ENCODE measurements at places on chromosomes 4 and X. TPM values are rescaled to one million over a fixed set of nuclear protein-coding genes. Genes with fewer than 3 reads are reported as not detected.

- no peak for DNase-seq
Measured at GRCh38 chr4:101938836-101939235, 148.3 kb downstream of the BANK1 start.

Gene TRIML2
- total RNA-seq: 0.68 TPM

DNA sequence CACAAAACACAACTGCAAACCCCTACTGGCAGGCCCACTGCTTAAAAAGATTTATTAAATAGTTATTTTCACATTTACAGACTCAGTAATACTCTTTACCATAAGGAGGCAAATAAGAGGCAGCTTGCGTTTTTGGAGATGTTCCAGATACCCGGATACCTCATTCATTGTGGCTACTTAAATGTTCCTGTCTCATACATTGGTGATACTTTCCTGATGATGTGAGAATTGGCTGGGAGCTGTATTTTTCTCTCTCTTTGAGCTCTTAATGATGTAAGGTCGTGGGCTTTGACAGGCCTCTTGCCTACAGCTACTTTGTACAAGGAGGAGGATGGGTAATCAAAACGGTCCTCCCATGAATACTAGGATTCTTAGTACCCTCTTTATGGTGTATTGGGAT is 101.5 kb downstream of the AKAP4 start:
- DNase-seq: no peak

- no peak for DNase-seq
Measured at GRCh38 chr4:37719021-37719420, 32.8 kb upstream of the RELL1 start.

- no peak for DNase-seq
Measured at GRCh38 chr4:62133977-62134376, 933.9 kb downstream of the ADGRL3 start.

- no peak for DNase-seq
Measured at GRCh38 chrX:97705936-97706335, 822.2 kb downstream of the RPA4 start.

Gene PKD2
- total RNA-seq: 30.4 TPM

Gene NAA11
- total RNA-seq: not detected

Gene EVC2
- total RNA-seq: 14.7 TPM

DNA sequence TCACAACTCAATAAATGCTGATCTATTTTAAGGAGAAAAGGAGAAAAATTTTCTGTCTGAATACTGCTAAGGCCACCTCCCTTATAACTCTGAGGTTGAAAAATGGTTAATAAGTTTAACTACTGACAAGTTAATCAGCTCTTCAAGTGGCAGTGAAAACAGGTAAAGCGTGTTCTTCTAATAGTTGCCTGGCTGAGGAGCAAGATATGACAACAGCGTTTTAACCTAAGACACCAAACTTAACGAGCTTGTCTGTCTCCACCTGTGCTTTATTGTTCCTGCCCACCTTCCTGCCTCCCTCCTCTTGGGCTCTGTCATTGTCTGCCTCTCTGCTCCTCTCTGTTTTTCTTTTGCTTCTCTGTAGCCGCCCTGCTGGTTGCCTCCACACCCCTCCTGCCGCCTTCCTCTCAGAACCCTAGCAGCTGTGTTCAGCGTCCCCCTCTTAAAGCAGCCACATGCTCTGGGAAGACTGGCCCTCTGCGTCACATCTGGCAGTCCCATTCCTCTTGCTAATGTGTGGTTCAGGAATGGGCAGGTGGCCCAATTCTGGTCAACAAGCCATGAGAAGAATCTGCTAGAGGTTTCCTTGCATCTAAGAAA is 4.3 kb upstream of the TSPAN5 start:
- DNase-seq: no peak

Gene DGAT2L6
- total RNA-seq: not detected

DNA sequence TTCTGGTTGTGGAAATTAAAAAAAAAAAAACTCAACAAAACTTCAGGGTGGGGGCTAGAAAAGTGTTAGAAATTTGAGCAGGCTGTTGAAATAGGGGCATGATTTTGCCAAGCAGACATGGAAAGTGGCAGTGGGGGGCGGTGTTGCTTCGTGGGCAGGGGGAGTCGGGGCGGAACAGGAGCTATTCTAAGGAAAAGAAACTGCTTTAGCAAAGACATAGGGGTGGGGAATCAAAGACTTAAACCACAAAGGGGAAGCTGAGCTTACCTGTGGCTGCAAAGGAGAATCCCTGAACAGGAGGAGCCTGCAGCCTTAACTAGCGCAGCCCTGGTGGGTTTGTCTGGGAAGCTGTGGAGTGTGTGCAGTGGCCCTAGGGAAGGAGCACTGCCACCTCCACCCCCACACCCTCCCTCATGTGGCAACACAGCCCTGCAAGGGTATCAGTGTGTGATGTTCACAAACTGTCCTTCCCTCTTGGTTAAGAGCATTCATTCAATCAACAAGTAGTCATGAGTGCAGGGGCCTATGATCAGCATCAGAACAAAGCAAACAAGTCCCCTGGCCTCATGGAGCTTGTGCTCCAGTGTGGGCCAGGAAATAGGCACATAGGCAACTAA is 20.5 kb downstream of the SEL1L3 start:
- no peak for DNase-seq

- no peak for DNase-seq
Measured at GRCh38 chr4:169282429-169283113, 11.8 kb upstream of the SH3RF1 start.

Gene GLRA3
- total RNA-seq: not detected

DNA sequence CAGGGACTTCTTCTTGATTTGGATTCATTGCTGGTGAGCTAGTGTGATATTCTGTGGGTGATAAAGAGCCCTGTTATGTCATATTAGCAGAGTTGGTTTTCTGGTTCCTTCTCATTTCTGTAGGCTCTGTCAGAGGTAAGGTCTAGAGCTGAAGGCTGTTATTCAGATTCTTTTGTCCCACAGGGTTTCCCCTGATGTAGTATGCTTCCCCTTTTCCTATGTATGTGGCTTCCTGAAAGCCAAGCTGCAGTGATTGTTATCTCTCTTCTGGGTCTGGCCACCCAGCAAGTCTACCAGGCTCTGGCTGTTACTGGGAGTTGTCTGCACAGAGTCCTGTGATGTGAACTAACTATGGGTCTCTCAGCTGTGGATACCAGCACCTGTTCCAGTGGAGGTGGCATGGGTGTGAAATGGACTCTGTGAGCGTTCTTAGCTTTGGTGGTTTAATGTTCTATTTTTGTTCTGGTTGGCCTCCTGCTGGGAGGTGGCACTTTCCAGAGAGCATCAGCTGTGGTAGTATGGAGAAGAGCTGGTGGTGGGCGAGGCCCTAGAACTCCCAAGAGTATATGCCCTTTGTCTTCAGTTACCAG is 373.7 kb downstream of the AR start:
- no peak for DNase-seq

Gene HSD17B10
- total RNA-seq: 97.4 TPM

DNA sequence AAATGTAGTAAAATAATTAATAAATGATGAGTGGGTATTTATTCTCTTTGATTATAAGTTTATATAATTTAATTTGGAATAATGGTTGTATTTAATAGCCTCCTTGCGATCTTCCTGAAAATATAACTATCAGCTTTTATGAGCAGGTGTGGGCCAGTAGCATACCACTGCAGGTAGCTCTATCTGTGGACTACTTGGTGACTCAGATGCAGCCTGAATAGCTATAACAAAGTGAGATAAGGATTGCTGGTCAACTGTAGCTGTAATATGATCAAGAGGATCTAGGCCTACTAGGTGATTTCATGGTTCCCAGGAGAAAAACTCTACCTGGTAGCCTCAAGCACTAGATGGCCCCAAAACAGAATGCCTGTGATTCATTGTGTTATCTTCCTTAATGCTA is 47.1 kb upstream of the BMP15 start:
- no peak for DNase-seq

Gene DDIT4L
- total RNA-seq: 0.68 TPM

Gene CENPI
- 1.8 TPM for total RNA-seq

DNA sequence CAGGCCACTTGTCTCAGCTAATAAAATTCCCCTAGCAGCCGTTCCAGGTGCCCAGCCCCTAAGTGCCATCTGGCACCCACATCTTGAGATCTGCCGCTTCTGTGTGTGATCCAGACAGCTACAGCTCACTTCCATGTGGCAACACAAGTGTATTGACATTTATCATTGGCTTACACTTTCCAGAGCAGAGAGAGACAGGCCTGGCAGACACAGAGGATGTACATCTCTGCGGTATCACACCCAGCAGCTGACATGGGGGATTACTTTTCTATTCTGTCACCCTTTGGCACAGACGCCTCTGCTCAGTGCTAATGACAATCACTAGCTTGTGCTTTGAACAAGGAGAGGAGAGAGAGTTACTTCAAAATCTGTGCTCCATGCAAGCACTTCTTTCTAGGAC is 195.9 kb downstream of the KDR start:
- DNase-seq: no peak

DNA sequence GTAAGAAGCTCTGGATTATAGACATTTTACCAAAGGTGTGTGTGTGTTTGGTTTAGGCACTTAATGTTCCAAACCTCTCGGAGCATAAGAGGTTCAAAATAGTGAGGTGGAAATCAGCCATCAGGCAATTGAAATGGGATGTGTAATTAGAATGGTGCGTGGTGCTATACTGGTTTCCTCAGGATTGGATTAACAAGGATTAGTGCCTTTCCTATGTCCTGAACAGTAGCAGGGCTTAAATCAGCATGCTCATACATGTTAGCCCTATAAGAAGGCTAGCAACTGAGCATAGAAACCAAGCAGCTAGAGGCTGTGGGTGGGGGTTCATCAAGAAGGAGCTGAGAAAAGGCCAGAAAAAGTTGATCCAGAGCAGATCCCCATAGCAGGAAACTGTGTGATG is 256.8 kb upstream of the CXXC4 start:
- no peak for DNase-seq

- DNase-seq: no peak
Measured at GRCh38 chrX:43688586-43688985, 32.5 kb downstream of the MAOA start.

Gene AFM
- total RNA-seq: not detected

GRCh38 chr4:54032558-54033135 is 31.8 kb downstream of the CHIC2 start:
- no peak for DNase-seq

DNA sequence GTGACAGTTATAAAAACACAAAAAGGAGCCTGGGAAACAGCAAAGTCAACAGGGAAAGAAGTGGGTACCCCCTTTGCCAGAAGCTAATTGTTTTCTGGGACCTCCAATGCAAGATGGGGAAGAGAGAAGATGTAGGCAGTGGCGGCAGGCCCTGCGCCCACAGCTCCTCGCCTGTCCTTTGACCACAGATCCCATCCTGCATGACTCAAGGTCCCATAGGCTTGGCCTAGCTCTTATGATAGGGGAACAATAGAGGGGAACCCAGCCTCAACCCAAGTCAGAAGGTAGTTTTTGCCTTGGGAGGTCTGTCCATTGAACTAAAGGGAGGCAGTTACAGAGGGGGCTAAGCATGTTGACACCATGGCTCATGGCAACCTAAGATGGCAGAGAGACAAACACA is 14.2 kb downstream of the ZMYM3 start:
- DNase-seq: no peak

DNA sequence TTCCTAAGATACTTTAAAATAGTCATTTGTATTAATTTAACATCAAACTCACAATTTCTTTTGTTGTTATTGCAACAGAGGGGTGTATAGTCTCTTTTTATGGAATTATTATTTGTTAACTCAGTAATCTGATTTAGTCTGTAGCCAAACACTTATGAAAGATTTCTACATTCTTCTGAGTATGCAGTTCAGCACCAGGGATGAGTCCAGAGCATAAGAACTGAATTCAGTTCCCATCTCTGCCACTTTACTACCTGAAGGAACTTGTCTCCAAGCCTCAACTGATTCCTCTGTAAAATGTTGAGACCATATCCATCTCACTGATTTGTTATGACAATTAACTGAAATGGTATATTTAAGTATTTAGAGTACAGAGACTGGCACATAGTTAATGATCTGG is 45.5 kb downstream of the METTL14 start:
- DNase-seq: no peak

DNA sequence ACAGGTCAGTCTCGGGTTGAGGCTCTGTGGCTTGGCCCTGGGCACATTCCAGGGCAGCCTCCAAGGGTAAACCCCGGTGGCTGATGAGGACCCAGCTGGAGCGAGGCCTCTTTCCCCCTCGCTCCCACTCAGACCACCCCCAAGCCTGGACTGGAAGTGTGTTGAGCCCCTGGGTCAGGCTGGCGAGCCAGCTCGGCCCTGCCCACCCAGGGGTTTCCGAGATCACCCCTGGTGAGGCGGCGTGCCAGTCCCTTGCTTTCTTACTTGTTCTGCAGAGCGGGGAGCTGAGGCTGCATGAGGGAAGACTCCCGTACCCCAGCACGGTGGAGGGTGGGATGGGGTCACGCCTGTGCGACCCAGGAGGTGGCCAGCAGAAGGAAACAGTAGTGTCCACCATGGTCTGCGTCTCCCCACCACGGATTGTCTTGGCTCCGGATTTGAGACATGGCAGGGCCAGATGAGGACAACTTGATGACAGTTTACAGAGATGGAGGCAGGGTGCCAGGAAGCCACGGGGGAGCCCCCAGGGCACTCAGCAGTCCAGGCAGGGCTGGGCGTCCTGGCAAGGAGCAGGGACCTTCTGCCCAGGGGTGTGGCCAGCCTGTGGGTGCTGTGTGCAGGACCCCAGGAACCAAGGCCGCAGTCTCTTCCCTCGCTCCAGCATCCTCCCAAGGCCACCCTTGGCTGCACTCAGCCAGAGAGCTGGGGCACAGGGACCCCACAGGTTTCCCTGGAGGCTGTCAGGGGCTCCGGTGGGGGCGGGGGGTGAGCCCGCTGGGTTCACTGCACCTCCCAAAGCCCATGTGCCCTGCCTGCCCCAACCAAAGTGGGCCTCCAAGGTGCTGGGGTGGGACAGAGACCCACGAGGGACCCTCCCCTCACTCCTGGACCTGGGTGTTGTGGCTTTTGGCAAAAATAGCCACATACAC is 6.6 kb upstream of the FGFRL1 start:
- DNase-seq: no peak

GRCh38 chr4:1684506-1685234 is 557 bp upstream of the FAM53A start:
- no peak for DNase-seq

- peak; percentile 25 for DNase-seq
Measured at GRCh38 chrX:134990801-134991481, at the start of gene SMIM10. TSS of gene SMIM10 (plus strand) at chrX:134990991. CDS start at chrX:134991096, 105 bp downstream.

GRCh38 chrX:123298026-123298425 is 113.9 kb downstream of the GRIA3 start:
- DNase-seq: no peak

GRCh38 chr4:70712604-70713452 is 8.9 kb upstream of the RUFY3 start:
- DNase-seq: no peak

GRCh38 chrX:17923546-17923945 is 62.4 kb upstream of the RAI2 start:
- DNase-seq: no peak

GRCh38 chr4:186771624-186772023 is 48.0 kb upstream of the FAT1 start:
- DNase-seq: no peak

- DNase-seq: no peak
Measured at GRCh38 chr4:72063726-72064125, 31.9 kb downstream of the NPFFR2 start.

Gene GDPD2
- total RNA-seq: 0.07 TPM

Gene RNF175
- 1.0 TPM for total RNA-seq

GRCh38 chrX:6383488-6383887 is 151.4 kb downstream of the VCX3A start:
- no peak for DNase-seq

Gene MAGEC3
- total RNA-seq: not detected

Gene SPANXA1
- total RNA-seq: 0.41 TPM

- no peak for DNase-seq
Measured at GRCh38 chrX:131322651-131323050, 33.5 kb upstream of the IGSF1 start.

- DNase-seq: no peak
Measured at GRCh38 chr4:137961051-137961438, 281.1 kb downstream of the SLC7A11 start.

Gene MAGED4
- 32.5 TPM for total RNA-seq

All from kidney epithelial cell (primary cell).